Activated T-helper 1 cell treated with Interleukin-2 at 50 U/mL for 16 hours (primary cell): ENCODE measurements at places on chromosomes 12 and 14.

DNA sequence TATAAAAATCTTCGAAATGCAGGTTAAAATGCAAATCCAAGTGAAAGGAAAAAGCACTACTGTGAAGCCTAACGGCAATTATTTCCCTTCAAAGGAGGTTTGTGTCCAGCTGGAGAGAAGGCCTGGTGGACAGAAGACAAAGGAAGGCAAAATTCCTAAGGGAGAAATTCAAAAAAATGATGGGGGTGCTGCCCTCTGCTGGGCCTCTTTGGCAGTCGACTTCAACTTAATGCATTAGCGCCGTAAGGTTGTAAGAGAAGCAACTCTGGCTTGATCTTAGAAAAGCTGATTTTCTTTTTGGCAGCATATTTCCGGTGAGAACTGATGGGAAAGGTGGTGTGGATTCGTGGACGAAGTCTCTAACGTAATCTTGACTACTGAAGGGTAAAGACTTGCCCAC lies 34.3 kb upstream of the CHFR start:
- no peak for DNase-seq

DNA sequence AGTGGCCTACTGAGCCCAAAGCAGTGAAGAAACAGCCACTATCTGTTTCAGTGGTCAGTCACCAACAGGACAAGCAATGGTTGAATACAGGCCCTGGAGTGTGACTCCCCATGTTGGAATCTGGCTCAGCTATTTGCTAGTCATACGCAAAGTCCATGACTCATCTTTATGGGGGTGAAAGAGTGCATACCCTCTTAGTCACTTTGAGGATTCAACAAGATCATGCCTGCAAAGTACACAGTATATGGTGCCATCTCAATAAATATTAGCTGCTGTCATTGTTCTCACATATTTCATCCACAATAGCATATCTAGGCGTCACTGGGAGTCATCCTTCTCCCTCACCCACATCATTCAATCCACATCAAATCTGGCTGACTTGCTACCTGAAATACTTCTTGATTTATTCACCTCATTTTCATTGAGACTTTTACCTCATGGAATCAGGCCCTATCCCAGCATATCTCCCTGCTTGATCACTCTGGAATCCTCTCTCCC lies 26.4 kb upstream of the STAB2 start:
- no peak for DNase-seq

- no peak for DNase-seq
Measured at GRCh38 chr14:68950111-68950510, 29.0 kb downstream of the ACTN1 start.

DNA sequence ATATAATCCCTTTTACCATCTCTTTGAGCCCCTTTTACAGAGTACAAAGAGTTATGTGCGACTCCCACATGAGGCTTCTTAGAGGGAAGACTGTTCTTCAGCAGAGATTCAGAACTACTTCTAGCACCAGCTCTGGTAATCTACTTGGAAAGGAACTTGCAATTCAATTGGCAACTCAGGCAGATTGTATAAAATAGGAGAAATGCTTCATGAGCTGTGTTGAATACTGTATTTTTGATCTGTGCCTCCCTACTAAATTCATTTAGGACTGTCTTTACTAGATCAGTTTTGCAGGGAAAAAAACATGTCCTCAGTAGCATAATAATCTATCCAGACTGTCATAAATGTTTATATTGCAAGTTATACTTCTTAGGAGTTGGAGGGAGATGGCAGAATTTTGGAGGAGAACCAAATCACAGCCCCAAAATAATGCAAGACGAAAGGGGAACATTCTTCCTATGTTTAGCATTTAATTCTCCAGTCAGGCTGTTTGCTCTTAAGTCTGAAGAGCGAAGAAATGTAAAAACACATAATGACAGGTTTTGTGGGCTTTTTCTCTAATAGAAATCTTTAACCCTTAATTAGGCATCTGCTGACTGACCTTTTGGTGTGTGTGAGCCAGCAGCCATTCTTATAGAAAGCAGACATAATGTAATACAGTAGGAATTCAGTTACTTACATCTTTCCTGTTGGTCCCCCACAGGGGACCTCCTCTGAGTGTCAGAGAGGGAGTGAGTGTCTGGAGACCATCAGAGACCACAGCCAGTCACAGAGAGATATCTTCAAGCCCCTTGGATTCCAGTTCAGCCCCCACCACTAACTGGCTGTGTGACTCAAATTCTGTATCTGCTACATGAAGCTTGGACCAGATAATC lies 3.9 kb downstream of the ANO4 start:
- no peak for DNase-seq

- DNase-seq: no peak
Measured at GRCh38 chr12:88868050-88868449, 287.8 kb upstream of the KITLG start.

GRCh38 chr12:104576187-104576778 lies 119.5 kb downstream of the CHST11 start:
- no peak for DNase-seq

GRCh38 chr14:32050878-32051277 lies 26.2 kb upstream of the ARHGAP5 start:
- no peak for DNase-seq

- no peak for DNase-seq
Measured at GRCh38 chr12:80648881-80649280, 58.6 kb upstream of the MYF6 start.

DNA sequence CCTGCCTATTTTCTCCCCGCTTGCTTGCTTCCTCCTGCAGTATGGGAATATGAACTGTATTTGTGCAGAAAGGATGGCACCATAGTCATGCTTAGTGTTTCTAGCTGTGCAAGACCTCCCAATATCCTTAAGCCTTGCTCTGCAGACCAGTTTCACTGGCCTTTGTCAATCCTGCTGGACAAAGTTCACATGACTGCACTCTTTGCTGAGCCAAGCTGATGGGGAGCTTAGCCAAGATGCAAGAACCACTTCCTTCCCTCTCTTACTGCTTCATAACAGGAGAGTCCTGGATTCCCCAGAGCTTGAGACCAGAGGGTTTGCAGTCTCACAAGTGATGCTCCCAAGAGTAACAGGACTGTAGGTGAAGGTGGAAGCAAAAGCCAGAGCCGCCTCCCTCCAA lies 3.8 kb downstream of the ASIC1 start:
- DNase-seq: no peak
